Esophagus muscularis mucosa (tissue), 4 donors: ENCODE measurements at places on chromosomes 6 and 20. TPM values are rescaled to one million over a fixed set of nuclear protein-coding genes. Genes with fewer than 3 reads are reported as not detected.

RSPO3 gene
- total RNA-seq: 32.0 TPM

DNA sequence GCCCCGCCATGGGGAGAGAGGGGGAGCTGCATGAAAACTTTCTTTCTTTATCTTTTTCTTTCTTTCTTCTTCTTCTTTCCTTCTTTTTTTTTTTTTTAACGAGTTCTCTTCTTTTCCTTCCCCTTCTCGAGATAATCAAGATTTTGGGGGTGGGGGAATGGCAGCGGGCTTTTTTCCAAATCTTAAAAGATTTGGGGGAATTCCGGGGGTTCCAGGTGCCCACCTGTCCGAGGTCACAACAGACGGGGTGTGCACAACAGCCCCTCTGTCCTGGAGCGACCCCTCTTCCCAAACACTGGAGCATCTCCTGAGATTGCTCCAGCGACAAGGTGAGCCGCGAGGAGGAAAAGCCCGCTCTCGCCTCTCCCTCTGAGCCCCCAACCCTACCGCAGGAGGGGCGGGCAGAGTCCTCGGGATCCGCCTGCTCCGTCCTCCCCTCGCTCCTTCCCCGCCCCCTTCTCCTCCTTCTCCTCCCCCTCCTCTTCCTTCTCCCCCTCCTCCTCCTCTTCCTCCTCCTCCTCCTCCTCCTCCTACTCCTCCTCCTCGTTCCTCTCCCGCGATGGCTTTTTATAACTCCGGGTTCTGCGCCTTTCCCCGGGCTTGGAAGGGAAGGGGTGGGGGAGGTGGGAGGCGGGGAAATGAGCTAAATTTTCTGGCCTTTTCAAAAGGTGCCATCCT lies 689 bp upstream of the KCNB1 start:
- peaks cover 9% of the 10 kb centered on the region for H3K36me3 ChIP-seq
- peaks cover 18% of the 10 kb centered on the region for H3K27me3 ChIP-seq
- peaks cover 65% of the 10 kb centered on the region for H3K4me1 ChIP-seq
- DNase-seq: no peak
- peak overlapping the region; percentile 92 for H3K27ac ChIP-seq
- H3K4me3 ChIP-seq: peak overlapping the region; percentile 74

GRCh38 chr6:3296537-3296936 lies 37.8 kb downstream of the PSMG4 start:
- no peak overlapping the region for H3K4me3 ChIP-seq
- H3K27me3 ChIP-seq: no peaks in the 10 kb centered on the region
- H3K27ac ChIP-seq: no peak overlapping the region
- DNase-seq: no peak
- H3K36me3 ChIP-seq: no peaks in the 10 kb centered on the region

DNA sequence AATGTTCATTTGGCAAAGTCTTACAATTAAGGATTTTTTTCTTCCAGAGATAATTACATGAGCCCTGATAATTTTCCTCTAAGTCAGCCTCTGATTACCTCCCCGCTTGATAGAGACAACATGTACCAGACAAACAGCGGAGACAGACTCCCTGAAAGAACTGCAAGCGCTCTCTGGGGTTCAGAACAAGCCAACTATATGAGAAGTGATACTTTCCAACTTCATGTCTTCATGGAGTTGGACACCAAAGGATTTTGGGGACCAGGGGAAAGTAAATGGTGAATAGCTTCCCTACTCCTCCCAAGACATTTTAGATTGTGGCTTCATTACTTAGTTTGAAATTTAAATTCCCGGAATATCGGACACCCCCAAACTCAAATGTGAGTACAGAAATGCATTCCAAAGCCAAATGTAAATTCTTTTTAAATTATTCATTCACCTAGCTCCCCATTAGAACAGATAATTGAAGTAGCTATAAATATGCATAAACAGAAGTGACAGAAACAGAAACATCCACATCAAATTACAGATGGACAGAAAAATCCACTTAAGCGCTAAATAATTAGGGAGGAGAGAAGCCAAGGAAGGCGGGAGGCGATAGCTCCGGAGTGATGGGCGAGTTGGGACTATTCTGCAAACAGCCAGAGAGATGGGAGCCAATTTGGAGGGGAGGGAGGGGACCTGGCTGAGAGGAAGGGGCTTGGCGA lies 129.7 kb upstream of the AKAP12 start:
- no peaks in the 10 kb centered on the region for H3K36me3 ChIP-seq
- peaks cover 3% of the 10 kb centered on the region for H3K4me1 ChIP-seq
- no peak overlapping the region for H3K4me3 ChIP-seq

SLCO4A1 gene
- 32.8 TPM for total RNA-seq

DNA sequence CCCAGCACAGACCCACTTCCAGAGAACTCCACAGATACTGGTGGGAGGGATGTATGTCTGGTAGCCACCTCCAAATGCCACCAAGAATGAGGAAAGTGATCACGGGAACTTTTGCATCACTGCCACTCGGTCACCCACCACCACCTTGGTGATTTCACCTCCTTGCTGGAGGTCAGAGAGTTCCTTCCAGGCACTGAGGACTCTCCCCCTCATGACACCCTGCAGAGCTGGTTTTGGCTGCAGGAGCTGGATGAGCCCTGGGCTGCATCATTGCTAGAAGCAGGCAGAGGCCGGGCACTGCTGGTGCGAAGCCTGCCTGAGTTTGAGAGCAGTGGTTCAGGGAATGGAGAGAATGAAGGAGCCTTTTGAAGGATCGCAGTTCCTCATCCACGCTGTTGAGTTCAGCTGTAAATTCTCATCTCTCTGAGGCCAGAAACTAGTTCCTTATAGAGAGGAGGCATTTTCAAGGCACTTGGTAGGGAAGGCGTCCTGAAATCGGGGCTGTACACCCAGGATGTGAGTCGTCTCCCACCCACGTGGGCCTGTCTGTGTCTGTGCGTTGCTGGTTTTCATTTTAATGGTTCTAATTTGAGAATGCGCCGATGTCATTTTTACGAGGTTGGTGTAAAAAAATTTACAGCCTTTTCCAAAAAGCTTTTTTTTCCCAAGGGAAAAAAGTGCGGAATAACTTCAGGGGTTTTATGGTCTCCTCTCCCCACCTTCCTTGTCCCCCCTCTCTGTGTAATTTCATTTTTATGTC lies 25.0 kb downstream of the FOXP4 start:
- no peak overlapping the region for H3K4me3 ChIP-seq
- no peaks in the 10 kb centered on the region for H3K27me3 ChIP-seq
- peaks cover 59% of the 10 kb centered on the region for H3K36me3 ChIP-seq
- no peak for DNase-seq
- H3K4me1 ChIP-seq: peaks cover 14% of the 10 kb centered on the region

- no peaks in the 10 kb centered on the region for H3K36me3 ChIP-seq
- H3K4me3 ChIP-seq: no peak overlapping the region
- H3K27ac ChIP-seq: no peak overlapping the region
- peaks cover 4% of the 10 kb centered on the region for H3K4me1 ChIP-seq
These were observed 136.5 kb downstream of the ATXN1 start for GRCh38 chr6:16624636-16625290.

- H3K27ac ChIP-seq: no peak overlapping the region
- DNase-seq: peak; percentile 37
- peaks cover 3% of the 10 kb centered on the region for H3K36me3 ChIP-seq
- H3K27me3 ChIP-seq: no peaks in the 10 kb centered on the region
These were observed 57.0 kb downstream of the MAP1LC3A start for GRCh38 chr20:34615477-34615876.

SOX18 gene
- 5.6 TPM for total RNA-seq

DNA sequence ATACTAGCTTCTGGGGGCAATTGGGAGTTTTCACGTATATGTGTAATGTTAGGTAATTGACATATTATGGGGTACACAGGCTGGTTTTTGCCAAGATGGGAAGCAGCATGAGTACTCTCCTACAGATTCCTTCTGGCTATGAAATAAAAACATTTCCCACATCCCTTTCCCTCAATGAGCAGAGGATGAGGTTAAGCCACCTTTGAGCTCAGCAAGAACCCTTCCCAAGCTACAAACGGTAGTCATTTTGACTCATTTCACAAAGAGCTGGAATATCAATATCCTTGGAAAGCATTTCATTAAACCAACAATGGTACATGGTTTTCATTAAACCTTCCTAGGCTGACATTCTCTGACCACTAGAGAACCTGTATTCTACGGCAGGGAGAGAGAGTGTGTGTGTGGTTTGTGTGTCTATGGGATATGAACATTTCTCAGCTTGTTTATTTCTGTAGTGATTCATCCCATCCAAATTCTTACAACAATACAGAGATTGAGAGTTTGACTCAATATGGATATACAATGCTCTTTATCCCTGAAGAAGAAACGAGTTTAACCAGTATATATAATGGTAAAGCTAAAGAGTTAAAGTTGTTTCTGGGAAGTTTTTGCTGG lies 119.5 kb downstream of the ARHGAP18 start:
- H3K27me3 ChIP-seq: no peaks in the 10 kb centered on the region
- H3K27ac ChIP-seq: no peak overlapping the region
- H3K4me3 ChIP-seq: no peak overlapping the region

DPPA5 gene
- not detected for total RNA-seq

GRCh38 chr6:4342407-4343137 lies 207.2 kb upstream of the ECI2 start:
- no peaks in the 10 kb centered on the region for H3K36me3 ChIP-seq
- no peaks in the 10 kb centered on the region for H3K27me3 ChIP-seq
- H3K4me3 ChIP-seq: no peak overlapping the region
- no peak overlapping the region for H3K27ac ChIP-seq
- H3K4me1 ChIP-seq: no peaks in the 10 kb centered on the region
- peak; percentile 57 for DNase-seq

DNA sequence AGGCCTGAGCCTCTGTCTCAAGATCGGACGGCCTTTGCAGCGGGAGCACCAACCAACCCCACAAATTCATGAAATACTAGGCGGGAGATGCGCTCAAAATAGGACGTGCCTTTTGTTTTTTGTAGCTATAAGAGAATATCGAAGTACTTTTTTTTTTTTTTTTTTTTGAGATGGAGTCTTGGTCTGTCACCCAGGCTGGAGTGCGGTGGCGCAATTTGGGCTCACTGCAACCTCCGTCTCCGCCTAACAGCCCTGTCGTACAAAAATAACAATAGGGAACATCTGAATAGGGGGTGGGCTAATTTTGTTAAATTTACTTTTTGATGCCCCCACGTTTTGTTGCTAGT lies 5.9 kb upstream of the TUBB2A start:
- H3K4me3 ChIP-seq: peak overlapping the region; percentile 88
- peaks cover 46% of the 10 kb centered on the region for H3K4me1 ChIP-seq
- no peak for DNase-seq
- no peaks in the 10 kb centered on the region for H3K36me3 ChIP-seq
- H3K27ac ChIP-seq: peak overlapping the region; percentile 99

PHACTR3 gene
- total RNA-seq: 0.86 TPM

C6orf52 gene
- total RNA-seq: not detected

GRCh38 chr6:11346516-11346915 lies 114.0 kb upstream of the NEDD9 start:
- H3K36me3 ChIP-seq: no peaks in the 10 kb centered on the region
- no peak overlapping the region for H3K4me3 ChIP-seq
- H3K4me1 ChIP-seq: no peaks in the 10 kb centered on the region
- no peak for DNase-seq
- no peak overlapping the region for H3K27ac ChIP-seq

GRCh38 chr6:52375780-52376556 lies 14.0 kb downstream of the PAQR8 start:
- H3K27me3 ChIP-seq: no peaks in the 10 kb centered on the region
- H3K36me3 ChIP-seq: no peaks in the 10 kb centered on the region
- H3K27ac ChIP-seq: no peak overlapping the region
- no peak for DNase-seq
- peaks cover 9% of the 10 kb centered on the region for H3K4me1 ChIP-seq

DNA sequence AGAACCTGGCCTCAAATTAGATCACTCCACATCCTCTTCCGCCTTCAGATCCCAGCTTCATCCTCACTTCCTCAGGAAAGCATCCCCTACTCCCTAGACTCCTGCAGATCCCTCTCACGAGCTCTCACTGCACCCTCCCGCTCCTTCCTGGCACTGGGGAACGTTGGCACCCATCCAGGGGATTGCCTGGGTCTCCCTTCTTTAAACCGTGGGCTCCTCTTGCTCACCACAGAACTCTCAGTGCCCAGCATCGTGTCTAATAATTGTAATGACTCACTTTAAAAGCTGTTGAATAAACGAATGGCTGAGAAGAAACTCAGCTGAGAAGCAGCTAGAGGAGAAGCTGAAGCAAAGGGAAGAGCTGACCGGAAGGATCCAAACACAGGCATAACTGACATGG lies 20.4 kb downstream of the ZC3H12D start:
- no peak for DNase-seq
- H3K27me3 ChIP-seq: no peaks in the 10 kb centered on the region
- no peaks in the 10 kb centered on the region for H3K4me1 ChIP-seq
- H3K27ac ChIP-seq: peak overlapping the region; percentile 47

- H3K27ac ChIP-seq: no peak overlapping the region
- DNase-seq: no peak
- H3K27me3 ChIP-seq: no peaks in the 10 kb centered on the region
- no peaks in the 10 kb centered on the region for H3K4me1 ChIP-seq
These were observed 440.1 kb downstream of the PTPRT start for GRCh38 chr20:42749556-42749955.

GRCh38 chr20:3156811-3157619 lies 2.6 kb downstream of the FASTKD5 start:
- no peaks in the 10 kb centered on the region for H3K27me3 ChIP-seq
- peaks cover 17% of the 10 kb centered on the region for H3K36me3 ChIP-seq
- no peak for DNase-seq
- H3K27ac ChIP-seq: no peak overlapping the region
- H3K4me3 ChIP-seq: peak overlapping the region; percentile 95
- peaks cover 42% of the 10 kb centered on the region for H3K4me1 ChIP-seq

GJA10 gene
- total RNA-seq: not detected

DNA sequence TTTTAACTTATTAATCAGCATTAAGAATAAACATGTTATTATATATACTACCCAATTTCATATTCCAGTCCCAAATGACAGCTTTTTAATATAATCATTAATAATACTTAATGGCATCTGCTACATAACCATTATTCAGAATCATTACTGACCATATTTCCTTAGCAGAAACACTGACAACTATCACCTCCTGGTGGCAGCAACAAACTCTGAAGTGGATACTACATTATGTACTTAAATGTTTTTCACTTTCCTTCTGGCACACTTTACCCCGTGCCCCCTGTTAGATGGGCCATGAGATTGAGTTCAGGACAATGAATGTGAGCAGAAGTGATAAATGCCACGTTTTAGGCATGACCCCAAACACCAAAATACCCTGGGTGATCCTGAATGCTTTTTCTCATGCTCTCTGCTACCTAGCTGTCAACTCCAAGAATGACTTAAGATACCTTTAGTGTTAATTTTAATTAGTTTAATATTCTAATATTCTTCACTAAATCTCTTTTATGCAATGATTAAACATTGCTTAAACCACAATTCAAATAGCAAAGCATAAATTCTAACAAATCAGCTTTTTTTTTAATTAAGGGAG lies 77.1 kb downstream of the LMBRD1 start:
- H3K4me1 ChIP-seq: no peaks in the 10 kb centered on the region
- no peak overlapping the region for H3K4me3 ChIP-seq
- H3K36me3 ChIP-seq: peaks cover 42% of the 10 kb centered on the region
- no peak for DNase-seq

DNA sequence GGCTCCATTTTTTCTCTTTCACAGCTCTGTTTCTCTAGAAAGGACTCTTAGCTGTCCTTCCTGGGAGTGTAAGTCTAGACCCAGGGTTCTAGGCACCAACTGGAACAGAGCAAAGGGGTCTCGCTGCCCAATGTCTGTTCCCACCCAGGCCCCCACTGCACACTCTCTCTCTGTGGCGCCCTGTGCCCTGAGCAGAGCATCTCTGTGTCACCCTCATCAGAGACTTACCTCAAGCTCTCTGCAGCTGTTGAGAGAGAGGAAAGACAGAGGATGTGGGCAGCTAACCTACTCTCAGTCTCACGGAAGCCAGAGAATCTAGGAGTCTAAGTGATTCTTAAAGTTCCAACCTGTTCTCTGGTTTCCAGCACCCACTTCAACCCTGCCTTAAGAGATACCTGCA lies 9.5 kb downstream of the NCR2 start:
- H3K4me1 ChIP-seq: no peaks in the 10 kb centered on the region
- H3K4me3 ChIP-seq: no peak overlapping the region
- no peaks in the 10 kb centered on the region for H3K27me3 ChIP-seq
- H3K27ac ChIP-seq: no peak overlapping the region
- no peaks in the 10 kb centered on the region for H3K36me3 ChIP-seq
